ENCODE measurements at places on chromosomes 6 and 20.

GRCh38 chr6:144294016-144294415 is 8.9 kb downstream of the UTRN start:
- DNase-seq, result no peak

DNA sequence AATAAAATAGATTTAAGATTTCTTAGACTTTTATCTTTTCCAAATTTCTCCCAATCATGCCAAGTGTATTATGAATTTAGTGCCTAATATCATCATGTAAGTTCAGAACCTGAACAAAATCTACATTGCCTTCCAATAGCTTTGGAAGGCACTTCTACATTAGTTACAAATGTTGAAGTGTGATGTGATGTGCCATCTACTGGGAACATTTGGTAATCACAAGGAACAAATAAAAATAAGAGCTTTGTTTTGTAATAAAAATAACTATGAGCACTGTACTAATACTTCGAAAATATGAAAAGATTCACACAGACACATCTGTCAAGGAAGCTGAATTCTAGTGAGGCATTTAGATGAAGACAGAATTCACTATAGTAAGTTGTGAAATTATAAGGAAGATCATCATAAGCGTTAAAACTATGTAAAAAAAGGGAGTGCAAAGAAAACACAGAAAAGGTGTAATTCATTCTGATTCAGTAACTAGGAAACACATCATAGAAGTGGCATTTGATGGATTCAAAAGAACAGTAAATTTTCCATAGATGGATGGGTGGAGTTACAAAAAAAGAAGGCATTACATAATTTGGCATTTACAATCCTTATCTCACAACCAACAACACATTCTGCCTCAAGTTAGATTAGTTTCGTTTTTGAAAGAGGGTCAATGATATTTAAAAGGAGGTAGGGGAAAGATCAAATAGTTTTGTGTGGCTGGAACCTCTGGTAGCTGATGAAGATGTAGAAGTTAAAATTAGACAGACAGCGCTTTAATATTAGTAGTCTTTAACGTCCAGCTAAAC is 161.0 kb downstream of the ASCC3 start:
- no peak for DNase-seq

DNA sequence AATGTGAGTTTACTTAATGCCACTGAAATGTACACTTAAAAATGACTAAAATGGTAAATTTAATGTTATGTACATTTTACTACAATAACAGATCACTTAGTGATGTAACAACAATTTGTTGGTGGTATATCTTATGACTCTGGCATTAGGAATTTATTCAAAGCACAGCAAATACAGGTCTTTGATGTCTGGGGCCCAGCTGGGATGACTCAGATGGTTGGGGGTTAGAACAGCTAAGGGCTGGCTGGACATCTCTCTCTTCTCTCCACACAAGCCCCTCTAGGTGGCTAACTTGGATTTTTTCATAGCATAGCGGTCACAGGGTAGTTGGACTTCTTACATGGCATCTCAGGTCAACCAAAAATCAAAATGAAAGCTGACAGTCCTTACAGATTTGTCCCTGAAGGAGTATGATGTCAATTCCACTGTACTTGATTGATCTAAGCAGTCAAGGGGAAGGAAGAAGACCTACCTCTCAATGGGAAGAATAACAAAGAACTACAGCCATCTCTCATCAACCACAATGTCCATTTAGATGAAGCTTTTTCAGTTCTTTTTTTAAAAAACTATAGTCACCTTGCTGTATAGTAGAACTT is 37.5 kb upstream of the LCA5 start:
- no peak for DNase-seq

- DNase-seq, result no peak
Observed at GRCh38 chr6:36682328-36683144, 4.0 kb downstream of the CDKN1A start.

GRCh38 chr6:121158438-121158837 is 175.8 kb downstream of the TBC1D32 start:
- no peak for DNase-seq

DNA sequence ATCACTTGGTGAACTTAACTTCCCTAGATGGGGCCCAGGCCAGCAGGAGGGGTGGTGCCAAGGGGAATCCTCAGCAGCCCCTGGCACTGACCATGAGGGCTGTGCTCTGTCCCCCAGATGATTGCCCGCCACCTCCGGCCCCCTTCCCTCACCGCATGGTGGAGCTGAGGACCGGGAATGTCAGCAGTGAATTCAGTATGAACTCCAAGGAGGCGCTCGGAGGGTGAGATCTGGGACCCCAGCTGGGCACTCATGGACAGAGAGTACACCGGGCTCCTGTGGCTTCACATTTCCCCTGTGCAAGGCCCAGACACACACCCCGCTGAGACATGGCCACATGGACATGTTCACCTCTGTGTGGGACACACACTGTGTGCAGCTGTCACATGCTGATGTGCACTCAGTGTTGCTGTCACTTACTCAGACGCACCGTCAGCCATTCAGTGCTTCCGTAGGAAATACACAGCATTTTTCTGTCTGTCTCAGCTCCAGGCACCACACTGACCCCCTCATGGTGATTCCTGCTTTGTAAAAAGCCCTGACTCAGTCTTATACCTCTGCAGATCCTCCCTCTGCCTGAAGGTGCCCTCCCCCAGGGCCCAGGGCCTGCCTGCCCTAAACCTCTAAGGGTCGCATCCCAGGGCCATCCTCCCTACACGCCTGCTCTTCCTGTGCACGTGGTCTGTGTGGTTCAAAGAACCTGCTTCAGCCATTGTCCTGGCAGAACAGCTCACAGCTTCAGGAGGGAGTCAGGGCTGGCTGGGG is 4.4 kb downstream of the MYLK2 start:
- no peak for DNase-seq

DNA sequence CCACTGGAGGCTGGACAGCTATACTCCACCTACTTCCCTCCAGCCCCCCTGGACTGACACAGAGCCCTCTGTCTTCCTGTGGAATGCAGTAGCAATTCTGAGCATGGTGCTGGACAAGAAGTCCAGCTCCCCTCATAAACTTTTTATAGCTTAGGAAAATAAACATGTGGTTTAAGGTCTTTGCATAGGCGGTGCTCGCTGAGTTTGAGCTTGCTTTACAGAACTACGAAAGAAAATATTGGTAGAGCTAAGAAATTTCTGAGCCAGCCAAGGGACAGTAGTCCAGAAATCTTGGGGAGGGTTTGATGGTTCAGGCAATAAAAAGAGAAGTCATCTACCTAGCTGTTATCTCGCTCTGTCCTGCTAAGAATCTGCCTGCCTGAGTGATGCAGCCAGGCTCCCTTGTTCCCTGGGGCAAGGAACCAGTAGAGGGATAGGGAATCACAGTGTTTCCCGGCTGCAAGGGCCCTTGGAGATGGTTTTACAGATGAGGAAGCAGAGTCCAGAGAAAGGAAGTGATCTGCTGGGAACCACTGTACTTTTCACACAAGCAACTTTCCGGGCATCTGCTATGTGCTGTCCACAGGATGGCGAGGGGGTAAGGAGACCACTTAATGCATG is 343.4 kb downstream of the CDC5L start:
- peak; percentile 64 for DNase-seq

Measured in osteocyte (in vitro differentiated cells).